ENCODE measurements at places on chromosomes 11 and 22.
A peak's percentile ranks its signal among the peaks of the same experiment; 100 is the strongest.

GRCh38 chr11:24093375-24093774 lies 403.5 kb upstream of the LUZP2 start:
- no peaks in the 10 kb centered on the region for H3K4me1 ChIP-seq
- H3K4me3 ChIP-seq: no peak overlapping the region
- H3K36me3 ChIP-seq: no peaks in the 10 kb centered on the region

DNA sequence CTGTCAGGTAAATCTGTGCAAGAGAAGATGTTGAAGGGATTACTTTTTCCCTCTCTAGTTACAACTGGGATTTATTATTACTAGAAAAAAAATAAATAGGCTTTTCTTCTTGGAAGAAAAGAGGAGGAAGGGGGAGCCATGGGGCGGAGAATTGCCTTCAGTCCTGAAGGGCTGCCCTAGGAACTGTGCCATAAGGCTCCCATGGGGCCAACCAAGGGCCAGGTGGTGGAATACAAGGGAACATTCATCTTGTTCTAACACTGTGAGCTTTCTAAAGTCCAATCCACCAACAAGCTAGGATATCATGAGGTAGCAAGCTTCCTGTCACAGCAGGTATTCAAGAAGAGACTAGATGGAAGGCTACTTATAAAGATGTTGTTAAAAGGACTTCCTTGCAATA lies 24.8 kb upstream of the NRIP3 start:
- H3K36me3 ChIP-seq: no peaks in the 10 kb centered on the region
- no peak overlapping the region for H3K4me3 ChIP-seq
- H3K4me1 ChIP-seq: no peaks in the 10 kb centered on the region
- no peak overlapping the region for H3K27ac ChIP-seq
- H3K27me3 ChIP-seq: no peaks in the 10 kb centered on the region

DNA sequence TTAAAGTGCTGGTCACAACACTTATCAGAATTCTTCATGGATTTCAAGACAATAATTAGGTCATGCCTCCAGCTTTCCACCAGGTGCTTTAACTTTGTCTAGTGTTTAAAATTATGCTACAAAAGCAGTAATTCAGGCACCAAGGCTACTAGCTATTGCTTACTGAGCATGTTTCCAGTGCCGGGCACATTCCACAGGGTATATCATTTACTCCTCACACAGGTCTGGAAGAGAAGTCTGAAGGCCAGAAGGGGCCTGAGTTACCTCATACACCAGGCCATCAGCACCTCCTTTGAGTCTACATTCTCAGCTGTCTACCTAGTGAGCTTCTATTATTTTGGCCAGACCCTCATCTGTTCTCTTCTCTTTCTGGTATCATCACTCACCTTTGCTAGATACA lies 41.7 kb upstream of the LMO2 start:
- no peak for DNase-seq
- H3K27ac ChIP-seq: no peak overlapping the region
- H3K36me3 ChIP-seq: no peaks in the 10 kb centered on the region
- H3K4me3 ChIP-seq: no peak overlapping the region
- H3K27me3 ChIP-seq: no peaks in the 10 kb centered on the region
- H3K4me1 ChIP-seq: no peaks in the 10 kb centered on the region

DNA sequence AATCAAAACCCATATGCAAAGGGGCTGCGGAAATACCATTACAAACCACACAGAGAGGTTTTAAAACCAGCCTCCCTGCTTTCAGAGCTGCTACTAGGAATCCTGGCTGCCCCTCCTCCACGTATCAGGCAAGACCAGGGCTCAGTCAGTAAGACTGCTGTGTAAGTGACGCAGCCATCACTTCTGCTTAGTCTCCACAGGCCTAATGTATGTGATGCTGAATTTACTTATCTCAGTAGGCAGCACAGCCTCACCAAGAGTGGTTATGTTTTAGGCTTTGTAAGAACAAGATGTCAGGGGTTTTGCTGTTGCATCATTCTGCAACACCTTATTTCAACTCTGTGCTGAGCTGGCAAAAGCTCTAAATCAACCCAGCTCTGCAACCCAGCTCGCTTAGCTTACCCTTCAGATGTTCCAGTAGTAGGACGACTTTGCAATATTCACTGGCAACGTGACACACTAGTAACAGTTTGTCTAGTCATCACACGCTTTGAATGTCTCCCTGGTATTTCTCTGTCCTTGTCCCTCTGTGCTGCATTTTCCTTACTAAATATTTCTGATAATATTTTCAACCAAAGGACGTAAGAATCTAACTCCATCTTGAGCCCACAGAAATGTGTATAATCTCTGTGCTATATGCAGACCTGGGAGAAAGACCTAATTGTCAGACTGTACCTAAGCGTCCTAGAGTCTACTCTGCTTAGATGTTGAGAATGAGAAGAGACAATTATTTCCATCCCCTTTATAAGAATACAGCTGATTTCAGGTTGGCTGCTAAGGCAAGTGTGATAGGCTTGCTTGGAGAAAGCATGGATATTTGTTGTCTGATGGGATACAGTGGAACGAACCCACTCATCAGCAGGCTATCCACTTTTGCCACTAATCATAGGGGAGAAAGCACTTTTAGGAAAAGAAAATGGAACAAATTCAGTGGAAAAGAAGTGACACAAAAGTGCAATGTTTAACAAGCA lies 72.2 kb downstream of the LARGE2 start:
- H3K4me3 ChIP-seq: no peak overlapping the region
- no peak overlapping the region for H3K27ac ChIP-seq
- H3K27me3 ChIP-seq: no peaks in the 10 kb centered on the region
- DNase-seq: peak; percentile 52

GRCh38 chr22:44273175-44273574 lies 39.6 kb downstream of the SHISAL1 start:
- no peaks in the 10 kb centered on the region for H3K27me3 ChIP-seq
- H3K4me1 ChIP-seq: no peaks in the 10 kb centered on the region
- H3K27ac ChIP-seq: no peak overlapping the region
- no peak for DNase-seq
- no peaks in the 10 kb centered on the region for H3K36me3 ChIP-seq
- H3K4me3 ChIP-seq: no peak overlapping the region

GRCh38 chr11:121873766-121874165 lies 242.2 kb downstream of the BLID start:
- H3K27me3 ChIP-seq: no peaks in the 10 kb centered on the region
- H3K4me1 ChIP-seq: no peaks in the 10 kb centered on the region
- H3K36me3 ChIP-seq: no peaks in the 10 kb centered on the region
- DNase-seq: no peak

GRCh38 chr22:22838148-22838786 lies 49.3 kb upstream of the IGLL5 start:
- H3K27me3 ChIP-seq: peaks cover 2% of the 10 kb centered on the region
- no peak overlapping the region for H3K4me3 ChIP-seq
- no peak overlapping the region for H3K27ac ChIP-seq
- peaks cover 15% of the 10 kb centered on the region for H3K4me1 ChIP-seq

DNA sequence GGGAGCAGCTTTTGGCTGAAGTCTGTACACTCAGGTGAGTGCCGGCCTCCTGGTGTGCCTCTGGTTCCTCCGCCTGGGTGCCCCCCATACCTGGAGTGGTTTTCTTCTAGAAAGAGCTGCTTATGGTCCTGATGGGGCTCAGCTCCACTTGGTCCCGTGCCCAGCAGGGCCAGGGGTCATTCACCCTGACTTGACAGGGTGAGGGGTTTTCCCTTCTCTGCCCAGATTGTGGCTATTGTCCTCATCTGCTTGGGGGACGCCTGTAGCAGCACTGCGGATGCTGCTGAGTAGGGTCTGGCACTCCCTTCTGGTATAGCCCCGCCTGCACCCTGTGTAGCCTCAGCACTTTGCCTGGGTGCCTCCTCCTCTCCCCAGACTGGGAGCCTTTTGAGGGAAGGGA lies 8.2 kb downstream of the OMP start:
- H3K36me3 ChIP-seq: peaks cover 8% of the 10 kb centered on the region
- peaks cover 31% of the 10 kb centered on the region for H3K4me1 ChIP-seq
- DNase-seq: no peak
- no peak overlapping the region for H3K4me3 ChIP-seq
- H3K27ac ChIP-seq: no peak overlapping the region
- H3K27me3 ChIP-seq: no peaks in the 10 kb centered on the region

GRCh38 chr22:36864454-36865215 lies 3.8 kb downstream of the NCF4 start:
- H3K36me3 ChIP-seq: no peaks in the 10 kb centered on the region
- H3K4me1 ChIP-seq: no peaks in the 10 kb centered on the region
- H3K27me3 ChIP-seq: no peaks in the 10 kb centered on the region
- no peak overlapping the region for H3K4me3 ChIP-seq
- no peak overlapping the region for H3K27ac ChIP-seq

DNA sequence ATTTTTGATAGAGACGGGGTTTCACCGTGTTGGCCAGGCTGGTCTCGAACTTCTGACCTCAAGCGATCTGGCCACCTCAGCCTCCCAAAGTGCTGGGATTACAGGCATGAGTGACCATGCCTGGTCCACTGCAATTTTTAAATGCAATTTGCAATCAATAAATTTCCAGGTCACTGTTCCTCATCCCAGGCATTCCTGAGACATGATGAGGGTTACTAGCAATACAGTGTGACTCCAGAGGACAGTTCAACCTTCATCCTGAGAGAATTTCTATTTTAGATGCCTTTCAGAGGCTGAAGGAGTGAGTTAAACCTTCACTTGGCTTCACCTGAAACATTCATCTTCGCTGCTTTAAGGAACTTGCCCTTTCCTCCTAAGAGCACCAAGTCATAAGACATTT lies 9.7 kb upstream of the UBASH3B start:
- no peaks in the 10 kb centered on the region for H3K4me1 ChIP-seq
- H3K27ac ChIP-seq: no peak overlapping the region
- H3K4me3 ChIP-seq: no peak overlapping the region
- peaks cover 2% of the 10 kb centered on the region for H3K27me3 ChIP-seq
- DNase-seq: no peak

DNA sequence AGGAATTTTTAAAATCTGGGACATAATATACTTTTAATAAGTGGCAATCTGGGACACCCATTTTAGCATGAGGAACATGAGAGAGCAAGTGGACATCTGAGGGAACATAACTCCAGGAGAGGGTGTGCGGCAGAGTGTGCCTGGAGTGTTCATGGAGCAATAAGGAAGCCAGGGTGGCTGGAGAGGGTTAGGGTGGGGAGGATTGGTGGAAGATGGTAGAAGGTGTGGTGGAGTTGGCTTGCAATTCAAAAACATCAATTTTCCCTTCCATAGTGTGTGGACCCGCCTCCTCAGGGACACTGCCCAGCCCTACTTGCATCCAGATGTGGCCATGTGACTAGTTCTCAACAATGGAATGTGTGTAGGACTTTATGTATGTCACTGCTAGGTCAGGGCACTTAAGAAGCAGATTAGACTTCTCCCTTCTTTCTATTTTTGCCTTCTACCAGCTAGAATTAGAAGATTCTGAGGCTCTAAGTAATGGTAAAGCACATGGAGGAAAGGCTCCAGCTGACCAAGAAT lies 4.4 kb upstream of the DENND5A start:
- no peak overlapping the region for H3K27ac ChIP-seq
- H3K27me3 ChIP-seq: no peaks in the 10 kb centered on the region
- H3K4me3 ChIP-seq: no peak overlapping the region
- H3K36me3 ChIP-seq: no peaks in the 10 kb centered on the region

DNA sequence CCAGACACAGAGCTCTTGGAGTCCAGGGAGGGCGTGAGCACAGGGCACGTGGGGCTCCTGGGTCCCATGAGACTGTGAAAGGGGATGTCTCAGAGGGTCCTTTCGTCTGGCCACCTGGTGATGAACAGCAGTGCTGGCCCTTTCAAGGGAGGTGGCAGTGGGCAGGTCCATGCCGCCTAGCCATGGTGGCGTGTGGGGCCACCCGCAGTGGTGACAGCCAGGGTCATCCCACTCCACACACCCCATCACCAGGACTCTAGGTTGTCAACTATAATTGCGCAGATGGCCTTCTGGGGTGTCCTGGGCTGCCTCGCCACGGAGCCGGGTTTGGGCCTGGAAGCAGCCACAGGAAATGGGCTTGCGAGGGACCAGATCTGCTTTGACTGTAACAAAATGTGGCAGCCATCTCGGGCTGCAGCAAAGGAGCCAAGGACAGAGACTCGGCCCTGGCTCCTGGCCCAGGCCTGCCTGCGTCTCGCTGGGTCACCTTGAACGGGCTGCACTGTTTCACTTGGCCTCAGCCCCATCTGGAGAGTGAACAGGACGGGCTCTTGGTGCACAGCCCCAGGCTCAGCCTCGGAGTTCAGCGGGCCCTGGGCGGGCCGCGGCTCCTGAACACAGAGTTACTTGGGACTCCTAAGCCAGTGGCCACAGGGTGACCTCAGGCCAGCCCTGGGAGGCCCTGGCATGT lies 1350.5 kb downstream of the BRD1 start:
- no peak overlapping the region for H3K4me3 ChIP-seq
- no peak overlapping the region for H3K27ac ChIP-seq
- H3K27me3 ChIP-seq: no peaks in the 10 kb centered on the region
- no peaks in the 10 kb centered on the region for H3K4me1 ChIP-seq
- no peak for DNase-seq

GRCh38 chr11:14054116-14055107 lies 91.9 kb downstream of the SPON1 start:
- no peaks in the 10 kb centered on the region for H3K27me3 ChIP-seq
- no peak for DNase-seq
- H3K4me1 ChIP-seq: no peaks in the 10 kb centered on the region
- no peaks in the 10 kb centered on the region for H3K36me3 ChIP-seq
- H3K4me3 ChIP-seq: no peak overlapping the region

GRCh38 chr11:17387811-17388210 lies 648 bp downstream of the KCNJ11 start:
- H3K27ac ChIP-seq: no peak overlapping the region
- H3K36me3 ChIP-seq: no peaks in the 10 kb centered on the region
- no peaks in the 10 kb centered on the region for H3K27me3 ChIP-seq
- no peak for DNase-seq
- H3K4me1 ChIP-seq: peaks cover 3% of the 10 kb centered on the region

- H3K27ac ChIP-seq: no peak overlapping the region
- no peaks in the 10 kb centered on the region for H3K36me3 ChIP-seq
- H3K4me3 ChIP-seq: no peak overlapping the region
- H3K4me1 ChIP-seq: peaks cover 3% of the 10 kb centered on the region
- DNase-seq: peak; percentile 90
Observed at GRCh38 chr11:57647960-57648800, 1.5 kb downstream of the YPEL4 start.

GRCh38 chr11:61106296-61106695 lies 4.0 kb downstream of the CD5 start:
- no peaks in the 10 kb centered on the region for H3K36me3 ChIP-seq
- no peak overlapping the region for H3K27ac ChIP-seq
- H3K4me1 ChIP-seq: no peaks in the 10 kb centered on the region
- H3K27me3 ChIP-seq: no peaks in the 10 kb centered on the region
- DNase-seq: no peak

Data from liver (tissue), 10 donors.